IPS DF 6.9 (cell line): ENCODE measurements at places on chromosomes 1 and 21.
A peak's percentile ranks its signal among the peaks of the same experiment; 100 is the strongest.

- no peak overlapping the region for H3K27ac ChIP-seq
- no peaks in the 10 kb centered on the region for H3K27me3 ChIP-seq
- peaks cover 6% of the 10 kb centered on the region; the same call in 1 of the 2 replicates for H3K36me3 ChIP-seq
- no peaks in the 10 kb centered on the region for H3K4me1 ChIP-seq
- no peak for DNase-seq
Measured at GRCh38 chr1:233015965-233016364, 65.6 kb downstream of the NTPCR start.

DNA sequence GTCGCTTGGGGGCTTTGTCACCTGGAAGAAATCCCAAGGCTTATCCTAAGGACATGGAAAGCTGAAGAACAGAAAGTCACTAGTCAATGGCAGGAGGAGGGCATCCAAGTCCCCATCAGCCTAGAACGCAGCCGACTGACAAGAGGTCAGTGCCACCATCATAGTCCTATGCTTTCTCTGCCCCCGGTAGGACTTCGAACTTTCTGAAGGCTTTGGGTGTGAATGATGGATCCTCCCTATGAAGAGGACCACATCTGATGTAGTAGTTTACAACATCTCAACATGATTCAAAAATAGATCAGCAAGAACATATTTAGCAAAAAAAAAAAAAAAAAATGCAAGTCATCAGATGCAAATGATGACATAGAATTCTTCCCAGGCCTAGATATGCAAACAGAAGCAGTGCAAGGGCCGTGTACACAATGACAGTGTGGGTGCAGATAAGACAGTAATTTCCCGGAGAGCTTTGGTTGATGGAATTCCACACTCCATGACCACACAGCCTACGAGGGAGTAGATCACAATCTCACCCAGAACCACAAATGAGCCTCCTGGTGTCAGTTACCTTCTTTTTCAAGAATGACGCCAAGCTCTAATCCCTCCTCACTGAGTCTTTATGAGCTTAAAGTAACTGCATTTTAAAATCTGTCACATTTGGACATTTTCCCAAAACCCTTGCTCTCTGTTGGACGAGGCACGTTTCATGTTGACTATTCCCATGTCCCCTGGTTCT lies 88.2 kb downstream of the PSMG1 start:
- DNase-seq: no peak
- no peak overlapping the region for H3K27ac ChIP-seq
- no peak overlapping the region for H3K4me3 ChIP-seq
- H3K4me1 ChIP-seq: no peaks in the 10 kb centered on the region
- no peaks in the 10 kb centered on the region for H3K27me3 ChIP-seq
- no peaks in the 10 kb centered on the region for H3K36me3 ChIP-seq

DNA sequence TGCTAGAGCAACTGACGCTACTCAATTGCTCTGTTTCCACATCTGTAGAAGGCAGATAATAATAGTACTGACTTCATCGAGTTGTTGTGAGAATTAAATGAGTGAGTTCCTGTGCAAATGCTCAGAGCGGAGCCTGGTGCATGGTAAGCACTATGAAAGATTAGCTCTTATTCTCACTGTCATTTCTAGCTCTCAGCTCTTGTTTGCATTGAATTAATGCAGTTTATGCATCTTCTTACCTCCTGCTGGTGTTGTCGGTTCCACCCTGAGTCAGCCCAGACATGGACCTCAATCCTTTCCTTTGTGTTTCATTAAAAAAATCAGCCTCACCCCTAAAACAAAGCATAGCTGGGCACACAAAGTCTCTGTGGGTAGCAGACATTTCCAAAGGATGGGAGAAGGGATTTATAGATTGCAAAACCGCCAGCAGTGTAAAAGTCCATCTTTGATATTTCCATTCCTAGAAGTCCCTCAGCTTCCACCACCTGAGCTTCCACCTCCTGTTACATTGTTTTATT lies 254.4 kb upstream of the CSF3R start:
- H3K4me3 ChIP-seq: no peak overlapping the region
- no peak for DNase-seq
- H3K27ac ChIP-seq: no peak overlapping the region
- H3K4me1 ChIP-seq: peaks cover 1% of the 10 kb centered on the region; the same call in 1 of the 2 replicates
- H3K27me3 ChIP-seq: no peaks in the 10 kb centered on the region
- H3K36me3 ChIP-seq: no peaks in the 10 kb centered on the region

DNA sequence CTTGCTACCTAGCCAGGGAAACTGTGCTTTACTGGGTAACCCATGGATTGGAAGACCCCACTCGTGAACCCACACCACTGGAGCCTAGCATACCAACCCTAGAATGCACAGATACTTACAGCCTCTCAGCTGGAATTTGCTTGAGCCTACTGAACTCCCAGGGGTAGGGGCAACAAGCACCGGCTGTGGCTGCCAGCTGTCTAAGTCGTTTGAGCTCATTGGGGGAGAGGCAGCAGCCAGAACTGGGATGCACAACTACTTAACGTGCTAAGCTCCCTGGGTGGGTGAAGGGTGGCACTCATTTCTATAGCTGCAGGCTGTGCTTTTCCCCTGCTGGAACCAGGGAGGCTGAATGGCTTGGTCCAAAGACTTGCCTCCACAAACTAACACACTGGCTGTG lies 212.4 kb downstream of the ZNF648 start:
- no peak overlapping the region for H3K4me3 ChIP-seq
- H3K27ac ChIP-seq: no peak overlapping the region
- no peaks in the 10 kb centered on the region for H3K36me3 ChIP-seq
- H3K4me1 ChIP-seq: no peaks in the 10 kb centered on the region
- no peaks in the 10 kb centered on the region for H3K27me3 ChIP-seq

DNA sequence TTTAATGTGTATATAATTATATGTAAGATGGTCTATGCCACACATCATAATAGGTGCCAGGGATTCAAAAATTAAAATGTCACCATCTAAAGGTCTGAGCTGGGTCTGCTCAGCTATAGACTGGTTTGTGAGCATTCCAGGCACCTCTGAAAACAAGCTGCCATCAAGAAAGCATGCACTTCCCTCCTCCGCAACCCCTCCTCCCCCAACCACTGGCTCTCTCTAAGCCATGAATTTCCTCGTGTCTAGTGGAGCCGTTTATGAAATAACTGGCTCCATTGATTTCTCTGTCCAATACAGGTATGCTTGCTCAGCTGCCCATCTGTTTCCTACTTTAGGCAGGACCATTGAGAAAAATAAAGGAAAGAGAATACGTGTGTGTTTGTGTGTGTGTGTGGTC lies 522.6 kb upstream of the PLXNA2 start:
- no peaks in the 10 kb centered on the region for H3K36me3 ChIP-seq
- H3K27ac ChIP-seq: no peak overlapping the region
- DNase-seq: no peak
- H3K4me1 ChIP-seq: no peaks in the 10 kb centered on the region
- no peaks in the 10 kb centered on the region for H3K27me3 ChIP-seq

GRCh38 chr1:214141486-214141885 lies 139.5 kb upstream of the SMYD2 start:
- H3K27me3 ChIP-seq: no peaks in the 10 kb centered on the region
- H3K4me1 ChIP-seq: no peaks in the 10 kb centered on the region
- no peak for DNase-seq
- H3K36me3 ChIP-seq: no peaks in the 10 kb centered on the region
- H3K27ac ChIP-seq: no peak overlapping the region
- no peak overlapping the region for H3K4me3 ChIP-seq

- DNase-seq: no peak
- no peaks in the 10 kb centered on the region for H3K27me3 ChIP-seq
- peaks cover 29% of the 10 kb centered on the region for H3K36me3 ChIP-seq
- peaks cover 5% of the 10 kb centered on the region for H3K4me1 ChIP-seq
Measured at GRCh38 chr1:109264379-109264755, 15.0 kb downstream of the CELSR2 start.

DNA sequence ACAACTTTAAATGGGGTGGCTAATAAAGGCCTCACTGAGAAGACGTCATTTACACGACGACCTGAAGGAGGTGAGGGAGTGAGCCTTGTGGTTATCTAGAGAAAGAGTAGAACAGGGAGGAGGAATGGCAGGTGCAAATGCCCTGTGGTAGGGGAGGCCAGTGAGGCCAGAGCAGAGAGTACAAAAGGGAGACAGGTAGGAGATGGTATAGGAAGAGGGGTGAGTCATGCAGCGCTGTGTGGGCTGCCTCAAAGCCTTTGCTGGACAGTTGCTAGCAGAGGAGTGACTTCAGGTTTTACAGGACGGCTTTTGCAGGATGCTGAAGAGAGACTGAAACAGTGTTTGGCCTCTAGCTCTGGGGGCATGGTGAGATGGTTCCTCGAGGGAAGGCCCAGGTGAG lies 116.0 kb downstream of the IER5 start:
- no peaks in the 10 kb centered on the region for H3K27me3 ChIP-seq
- H3K4me3 ChIP-seq: no peak overlapping the region
- no peak overlapping the region for H3K27ac ChIP-seq
- no peak for DNase-seq
- H3K36me3 ChIP-seq: no peaks in the 10 kb centered on the region

GRCh38 chr1:182301467-182302198 lies 90.0 kb downstream of the GLUL start:
- H3K4me1 ChIP-seq: peaks cover 4% of the 10 kb centered on the region; the same call in 1 of the 2 replicates
- no peak overlapping the region for H3K27ac ChIP-seq
- no peak for DNase-seq
- H3K27me3 ChIP-seq: no peaks in the 10 kb centered on the region
- no peaks in the 10 kb centered on the region for H3K36me3 ChIP-seq

DNA sequence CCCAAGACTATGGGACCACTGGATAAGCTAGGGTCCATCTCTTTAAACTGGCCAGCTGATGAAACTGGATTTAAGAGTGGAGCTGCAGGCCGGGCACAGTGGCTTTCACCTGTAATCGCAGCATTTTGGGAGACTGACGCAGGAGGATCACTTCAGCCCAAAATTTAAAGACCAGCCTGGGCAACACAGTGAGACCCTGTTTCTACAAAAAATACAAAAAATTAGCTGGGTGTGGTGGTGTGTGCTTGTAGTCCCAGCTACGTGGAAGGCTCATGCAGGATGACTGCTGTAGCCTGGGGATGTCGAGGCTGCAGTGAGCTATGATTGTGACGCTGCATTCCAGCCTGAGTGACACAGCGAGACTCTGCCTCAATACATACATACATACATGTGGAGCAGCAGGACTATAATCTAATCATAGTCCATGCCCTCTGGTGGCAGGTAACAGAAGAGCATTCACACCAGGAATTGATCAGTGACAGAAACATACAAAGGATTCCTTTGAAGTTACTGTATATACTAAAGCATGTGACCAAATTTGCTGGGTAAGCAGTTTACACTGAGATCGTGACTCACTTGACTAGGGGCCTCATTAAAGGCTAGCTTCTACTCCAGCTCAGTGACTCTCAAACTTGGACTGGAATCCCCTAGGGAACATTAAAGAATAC lies 101.5 kb upstream of the SLFNL1 start:
- H3K4me1 ChIP-seq: no peaks in the 10 kb centered on the region
- H3K4me3 ChIP-seq: no peak overlapping the region
- H3K36me3 ChIP-seq: no peaks in the 10 kb centered on the region
- no peak overlapping the region for H3K27ac ChIP-seq
- no peak for DNase-seq
- no peaks in the 10 kb centered on the region for H3K27me3 ChIP-seq

DNA sequence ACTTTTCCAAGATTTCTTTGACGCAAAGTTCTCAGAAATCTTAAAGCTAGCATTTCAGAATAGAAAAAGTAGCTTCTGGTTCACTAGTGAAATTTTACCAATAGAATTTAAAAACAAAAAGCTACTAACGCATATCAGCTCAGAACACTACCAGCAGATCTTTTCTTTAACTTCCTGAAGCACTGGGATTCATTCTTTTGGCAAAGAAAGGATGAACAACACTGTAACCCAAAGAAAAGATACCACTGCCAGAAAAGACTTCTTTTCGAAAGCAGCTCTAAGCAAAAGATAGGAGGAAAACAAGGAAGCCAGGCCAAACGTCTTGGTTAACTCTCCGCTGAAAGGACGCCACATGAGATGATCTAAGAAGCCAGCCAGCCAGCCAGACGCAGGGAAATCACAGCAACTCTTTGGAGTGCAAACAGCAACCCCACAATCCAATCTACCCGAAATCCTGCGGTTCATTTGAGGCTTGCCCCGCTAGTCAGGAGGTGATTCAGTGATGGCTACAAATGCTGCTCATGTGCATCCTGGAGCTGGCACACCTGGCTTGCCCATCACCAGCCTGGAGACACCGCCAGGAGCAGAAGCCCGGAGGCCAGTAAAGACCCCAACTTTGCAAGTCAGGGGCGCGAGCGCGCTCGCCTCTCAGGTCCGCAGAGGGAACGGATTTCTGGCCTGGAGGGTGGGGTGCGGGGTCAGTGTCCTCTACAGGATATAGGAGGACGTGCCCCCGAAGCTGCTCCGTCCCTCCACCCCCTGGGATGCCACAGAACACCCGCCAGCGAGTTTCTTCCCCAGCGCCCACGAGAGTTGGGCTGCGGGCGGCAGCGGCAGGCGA lies 812 bp downstream of the NBPF1 start:
- DNase-seq: no peak
- peaks cover 17% of the 10 kb centered on the region for H3K27me3 ChIP-seq
- H3K4me3 ChIP-seq: peak overlapping the region; percentile 35; the same call in 1 of the 2 replicates
- H3K4me1 ChIP-seq: peaks cover 2% of the 10 kb centered on the region; the same call in 1 of the 2 replicates
- H3K27ac ChIP-seq: no peak overlapping the region

DNA sequence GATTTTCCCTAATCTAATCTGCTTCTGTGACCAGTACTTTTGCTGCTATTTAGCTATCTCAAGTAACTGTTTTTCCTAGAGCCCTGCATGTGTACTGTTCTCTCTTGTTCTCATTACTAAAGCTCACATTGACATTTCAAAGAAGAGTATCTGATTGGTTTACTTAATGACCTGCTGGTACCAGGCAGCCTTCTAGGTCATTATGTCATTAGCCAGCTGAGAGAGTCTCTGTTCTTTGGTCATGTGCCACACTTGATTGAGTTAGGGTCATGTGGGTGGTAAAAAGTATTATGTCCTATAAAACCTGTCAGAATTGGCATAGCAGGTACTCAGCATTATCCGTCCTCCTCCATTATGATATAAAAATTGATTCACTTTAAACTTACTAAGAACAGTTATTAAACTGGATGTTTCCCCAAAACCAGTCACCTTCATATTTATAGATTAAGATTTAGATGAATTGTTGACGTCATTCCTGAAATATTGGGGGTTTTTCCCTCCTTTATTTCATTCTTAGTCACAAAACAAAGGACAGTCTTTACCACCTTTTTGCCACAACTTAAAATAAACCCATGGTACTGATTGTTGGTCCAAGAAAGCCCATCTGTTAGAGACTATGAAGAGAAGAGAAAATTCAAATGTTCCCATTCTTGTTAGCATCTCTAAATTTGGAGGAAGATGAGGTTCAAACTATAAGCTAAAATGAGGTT lies 22.2 kb downstream of the FNDC5 start:
- H3K36me3 ChIP-seq: 0 out of 2 replicates have a peak, but pooled peaks cover 2% of the 10 kb centered on the region
- no peak overlapping the region for H3K27ac ChIP-seq
- no peaks in the 10 kb centered on the region for H3K4me1 ChIP-seq

GRCh38 chr1:205423814-205424399 lies 2.1 kb upstream of the LEMD1 start:
- no peak for DNase-seq
- H3K4me1 ChIP-seq: no peaks in the 10 kb centered on the region
- no peak overlapping the region for H3K4me3 ChIP-seq

DNA sequence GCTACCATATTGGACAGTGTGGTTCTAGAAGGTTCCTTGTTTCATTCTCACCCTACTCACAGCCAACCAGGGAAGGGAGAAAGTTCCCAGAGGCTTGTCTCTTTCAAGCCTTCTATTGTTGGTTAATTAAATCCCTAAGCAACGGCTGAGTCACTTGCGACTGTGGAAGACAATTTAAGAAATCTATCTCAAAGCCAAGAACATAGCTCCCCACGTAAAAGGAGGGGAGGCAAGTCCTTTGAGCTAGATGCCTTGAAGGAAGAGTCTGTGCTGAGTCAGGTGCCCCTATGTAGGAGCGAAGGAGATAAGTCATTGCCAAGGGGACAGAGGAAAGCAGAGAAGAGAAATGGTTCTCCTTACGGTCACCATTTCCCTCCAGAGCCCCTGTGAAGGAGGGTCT lies 79.4 kb upstream of the PPP2R5A start:
- no peak overlapping the region for H3K27ac ChIP-seq
- H3K4me1 ChIP-seq: no peaks in the 10 kb centered on the region
- H3K4me3 ChIP-seq: no peak overlapping the region
- no peaks in the 10 kb centered on the region for H3K36me3 ChIP-seq
- DNase-seq: no peak
